ENCODE measurements at places on chromosomes 12 and 14.

DNA sequence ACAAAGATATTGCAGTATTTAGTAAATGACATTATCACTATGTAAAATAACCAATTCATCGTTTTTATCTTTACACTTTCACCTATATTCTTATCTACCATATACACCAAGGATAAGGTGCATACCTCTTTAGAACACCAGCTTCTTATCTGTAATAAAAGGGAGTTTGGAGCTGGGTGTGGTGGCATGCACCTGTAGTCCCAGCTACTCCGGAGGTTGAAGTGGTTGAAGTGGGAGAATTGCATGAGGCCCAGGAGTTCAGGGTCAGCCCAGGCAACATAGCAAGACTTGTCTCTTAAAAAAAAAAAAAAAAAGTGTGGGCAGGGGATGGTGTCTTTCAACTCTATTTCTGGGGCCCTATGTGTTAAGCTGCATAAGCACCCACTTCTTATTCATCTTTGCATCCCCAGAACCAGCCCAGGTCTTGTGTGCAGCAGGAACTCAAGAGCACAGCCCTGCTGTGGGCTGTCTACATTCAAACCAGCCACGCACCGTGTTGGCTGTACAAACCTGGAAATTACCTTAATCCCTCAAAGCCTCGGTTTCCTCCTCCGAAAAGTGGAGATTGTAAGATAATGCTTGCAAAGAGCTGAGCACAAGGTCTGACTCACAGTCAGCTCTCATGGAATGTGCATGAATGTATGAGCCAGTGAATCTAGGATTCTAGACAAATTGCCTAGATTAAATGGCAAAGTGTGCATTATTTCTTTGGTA, 256.6 kb upstream of the FOXN3 start:
- no peak for DNase-seq

- no peak for DNase-seq
These were observed 10.3 kb downstream of the ACSS3 start for GRCh38 chr12:81088221-81088620.

GRCh38 chr14:71682337-71682736, 249.9 kb upstream of the RGS6 start:
- no peak for DNase-seq

- DNase-seq = peak; percentile 28
These were observed 11.9 kb downstream of the TMEM52B start for GRCh38 chr12:10190558-10191388.

DNA sequence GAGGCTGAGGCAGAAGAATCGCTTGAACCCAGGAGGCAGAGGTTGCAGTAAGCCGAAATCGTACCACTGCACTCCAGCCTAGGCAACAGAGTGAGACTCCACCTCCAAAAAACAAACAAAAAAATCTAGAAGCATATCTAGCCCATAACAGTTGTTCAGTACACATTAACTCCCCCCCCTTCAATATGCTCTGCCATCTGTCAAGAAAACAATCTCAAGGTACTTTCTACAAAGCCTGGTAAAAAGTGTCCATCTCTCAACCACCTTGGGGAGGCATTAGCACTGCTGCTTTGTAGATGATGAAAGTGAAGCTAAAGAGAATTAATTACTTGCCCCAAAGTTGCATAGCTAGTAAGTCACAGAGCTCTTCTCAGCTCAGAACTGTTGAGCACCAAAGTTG, 24.9 kb downstream of the LGALS3 start:
- DNase-seq = no peak

GRCh38 chr14:98328496-98328895, 943.5 kb downstream of the BCL11B start:
- DNase-seq = no peak

DNA sequence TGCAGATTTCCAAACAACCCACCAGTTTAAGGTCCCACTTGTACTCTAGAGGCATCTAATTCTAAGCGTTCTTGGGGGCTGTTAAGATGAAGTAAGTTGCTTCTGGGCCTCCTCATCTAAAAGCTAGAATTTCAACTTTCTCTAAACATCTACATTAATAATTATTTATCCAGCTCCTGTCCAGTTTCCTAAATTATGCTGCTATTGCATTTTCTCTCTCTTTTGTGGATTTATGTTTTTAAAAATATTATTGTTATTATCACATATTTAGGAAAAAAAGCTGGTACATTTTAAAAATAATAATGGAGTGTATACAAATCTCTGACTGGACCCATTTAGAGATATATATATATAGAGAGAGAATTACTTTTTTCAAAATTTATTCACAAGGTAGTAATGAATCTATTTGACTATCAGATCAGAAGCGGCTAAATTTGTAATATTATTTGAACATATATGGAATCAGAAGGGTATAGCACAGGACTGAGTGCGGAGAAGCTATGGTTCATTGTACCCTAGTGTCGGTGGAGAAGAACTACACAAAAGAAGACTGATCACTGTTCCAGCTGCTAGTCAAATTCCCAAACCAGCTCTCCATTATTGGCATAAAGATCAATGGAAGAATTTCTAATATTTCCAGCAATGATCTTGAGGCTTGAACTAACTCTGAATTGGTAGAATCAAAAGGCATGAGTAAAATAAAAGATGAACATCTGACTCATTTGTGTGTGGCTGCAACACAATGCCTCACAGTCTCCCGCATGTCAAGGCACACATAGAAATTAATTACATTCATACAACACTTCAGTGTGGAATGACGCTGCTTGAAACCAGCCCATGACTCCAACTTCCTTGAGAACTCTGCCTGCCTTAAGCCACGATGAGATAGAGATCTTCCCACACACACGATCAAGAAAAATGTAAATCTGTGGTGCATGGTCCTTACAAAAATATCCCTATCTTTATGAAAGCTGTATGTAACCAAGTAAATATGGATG, 433.4 kb upstream of the OR4E1 start:
- no peak for DNase-seq

DNA sequence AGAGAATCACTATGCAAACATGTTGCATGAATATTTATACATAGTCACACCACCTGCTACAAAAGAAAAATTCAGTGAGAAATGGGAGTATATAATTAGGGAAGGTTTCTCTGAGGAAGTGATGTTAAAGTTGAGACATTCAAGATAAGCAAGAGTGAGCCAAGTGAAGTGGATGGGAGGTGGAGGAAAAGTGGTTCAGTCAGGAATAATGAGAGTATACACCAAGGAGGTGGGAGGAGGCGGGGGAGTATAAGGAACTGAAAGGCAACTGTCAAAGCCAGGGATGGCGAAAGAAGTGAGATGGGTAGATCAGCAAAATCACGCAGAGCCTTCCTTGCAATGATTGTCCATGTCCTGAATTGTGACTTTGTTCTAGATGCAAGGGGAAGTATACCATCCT, 33.7 kb downstream of the PRKD1 start:
- DNase-seq = no peak
